ENCODE measurements at places on chromosomes 7 and 10.

GRCh38 chr7:110027385-110027784, 1063.5 kb upstream of the LRRN3 start:
- DNase-seq = no peak

GRCh38 chr10:6667679-6668270, 87.7 kb upstream of the PRKCQ start:
- no peak for DNase-seq

GRCh38 chr10:34454590-34455261, 360.4 kb downstream of the PARD3 start:
- DNase-seq = no peak

GRCh38 chr10:44911081-44911540, at the start of gene TMEM72:
TMEM72 (plus strand) TSS chr10:44911337; CDS start chr10:44911513, 176 bp downstream.
- DNase-seq = no peak

- no peak for DNase-seq
Measured at GRCh38 chr7:36366005-36366717, 23.5 kb upstream of the ANLN start.

GRCh38 chr7:158109364-158110033, 478.1 kb downstream of the PTPRN2 start:
- no peak for DNase-seq

GRCh38 chr7:105764506-105764905, 111.9 kb downstream of the ATXN7L1 start:
- no peak for DNase-seq

- DNase-seq = no peak
Measured at GRCh38 chr10:69439813-69440506, 11.3 kb upstream of the TSPAN15 start.

DNA sequence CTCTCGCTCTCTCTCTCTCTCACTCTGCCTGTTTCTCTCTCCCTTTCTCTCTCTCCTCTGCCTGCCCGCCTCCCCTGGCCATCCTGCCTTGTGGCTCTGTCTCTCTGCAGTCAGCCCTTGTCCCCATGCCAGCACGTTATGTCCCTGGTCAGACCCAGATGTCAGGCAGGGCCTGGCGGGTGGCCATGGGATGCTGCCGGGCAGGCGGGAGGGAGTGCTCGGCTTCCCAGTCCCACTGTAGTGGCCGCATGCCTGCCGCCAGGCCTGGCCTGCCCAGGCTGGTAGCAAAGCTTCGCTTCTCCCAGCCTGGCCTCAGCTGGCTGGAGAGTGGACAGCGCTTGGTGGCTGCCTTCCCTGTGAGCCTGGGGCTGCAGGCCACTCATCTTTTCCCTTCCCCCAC, 121.5 kb upstream of the ZNF716 start:
- DNase-seq = no peak

All from germinal center (tissue), 1 donor.